Hematopoietic multipotent progenitor cell treated with erythropoietin and hydrocortisone succinate and interleukin-3 and kit ligand, for 4 days (in vitro differentiated cells): ENCODE measurements at places on chromosomes 4 and X.

GRCh38 chr4:185218312-185218711 is 8.9 kb downstream of the SNX25 start:
- no peak for DNase-seq

DNA sequence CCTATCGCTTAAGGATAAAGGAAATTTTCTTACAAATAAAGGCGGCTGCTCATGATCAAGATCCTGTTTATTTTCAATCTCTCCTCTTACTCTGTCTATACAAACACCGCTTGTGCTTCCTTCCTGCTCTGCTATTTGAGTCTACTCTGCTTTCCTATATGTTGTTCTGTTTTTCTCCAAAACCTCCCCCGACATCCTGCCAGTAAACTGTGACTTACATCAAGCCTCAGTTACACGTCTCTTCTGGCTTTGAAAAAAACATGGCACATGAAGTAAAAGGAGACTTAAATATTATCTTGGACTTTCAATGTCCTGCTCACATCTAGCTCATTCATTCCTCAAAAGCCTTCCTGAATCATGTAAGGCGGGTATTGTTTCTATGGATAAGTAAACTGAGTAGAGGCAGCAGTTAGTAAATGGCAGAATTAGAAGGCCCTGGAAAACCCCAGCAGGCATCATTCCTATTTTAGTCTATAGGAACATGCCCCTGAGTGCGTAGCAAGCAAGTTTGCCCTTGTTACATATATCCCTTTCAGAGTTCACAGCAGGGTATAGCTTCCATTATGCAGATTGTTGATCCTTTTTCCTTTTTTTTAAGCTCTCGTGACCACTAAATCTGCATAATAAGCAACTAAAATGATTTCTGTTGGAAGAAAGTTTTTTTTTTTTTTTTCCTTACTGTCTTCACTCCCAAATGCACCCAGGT is 280.1 kb downstream of the RAPGEF2 start:
- no peak for DNase-seq

DNA sequence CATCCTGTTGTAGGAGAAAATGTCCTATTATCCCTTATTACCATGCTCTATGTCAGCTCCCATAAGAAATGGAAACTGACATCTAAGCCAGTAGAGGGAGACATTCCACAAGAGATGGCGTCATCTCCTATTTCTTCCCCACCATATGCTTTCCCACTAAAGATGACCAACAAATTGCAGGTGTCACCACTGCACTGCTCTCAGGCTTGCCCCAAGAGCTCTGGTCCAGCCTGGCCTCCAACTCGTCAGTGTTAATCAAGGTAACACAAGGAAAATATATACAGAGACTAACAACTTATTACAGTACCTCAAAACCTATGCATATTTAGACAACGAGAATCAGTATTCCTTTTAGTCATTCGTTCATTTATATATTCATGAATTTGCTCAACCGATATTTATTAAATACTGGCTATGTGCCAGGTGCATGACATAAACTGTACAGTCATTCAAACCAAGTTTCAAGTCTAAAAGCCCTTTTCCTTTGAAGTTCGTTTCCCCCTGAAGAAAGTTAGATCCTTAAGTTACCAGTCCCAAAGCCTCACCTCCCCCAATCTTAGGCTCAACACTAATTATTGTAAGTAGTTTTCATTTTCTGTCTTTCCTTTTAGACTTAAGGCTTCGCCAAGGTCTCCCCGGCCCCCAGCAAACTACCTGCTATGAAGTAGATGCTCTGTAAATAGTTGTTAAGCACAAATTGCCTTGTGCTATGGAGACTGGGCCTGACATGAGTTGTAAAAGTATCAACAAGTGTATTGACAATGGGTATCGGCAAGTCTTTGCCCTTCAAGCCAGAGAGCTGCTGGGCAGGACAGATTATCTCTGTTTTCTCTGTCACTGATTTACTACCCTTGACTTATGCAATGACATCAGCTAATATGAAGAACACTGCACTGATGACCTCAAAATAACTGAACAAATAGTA is 3.1 kb upstream of the FGB start:
- peak; percentile 76 for DNase-seq

- no peak for DNase-seq
These were observed 1564.8 kb downstream of the RPA4 start for GRCh38 chrX:98448524-98448923.

DNA sequence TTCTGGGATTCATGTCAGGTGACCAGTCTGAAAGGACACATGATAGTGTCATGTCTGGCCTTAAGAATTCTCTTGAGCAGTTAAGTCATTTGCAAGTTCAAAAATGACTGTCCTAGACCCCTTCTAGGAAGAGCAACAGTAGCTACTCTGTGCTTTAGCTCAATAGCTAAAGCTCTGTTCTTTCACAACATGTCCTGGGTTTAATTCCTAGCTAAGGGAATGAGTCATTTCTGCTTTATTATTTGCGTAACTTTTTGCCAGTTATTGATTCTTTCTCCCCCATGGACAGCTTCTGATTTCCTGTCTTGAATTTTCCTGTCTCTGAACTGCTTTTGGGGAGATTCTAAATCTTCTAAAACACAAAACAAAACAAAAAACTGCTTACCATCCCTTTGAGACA is 1055.8 kb upstream of the DIAPH2 start:
- no peak for DNase-seq

- peak; percentile 25 for DNase-seq
These were observed 831.9 kb downstream of the TRIML1 start for GRCh38 chr4:188971125-188971524.

- DNase-seq: no peak
These were observed 935.2 kb downstream of the TRAM1L1 start for GRCh38 chr4:116150152-116150551.

- DNase-seq: no peak
These were observed 192.3 kb upstream of the NR3C2 start for GRCh38 chr4:148634476-148634875.

DNA sequence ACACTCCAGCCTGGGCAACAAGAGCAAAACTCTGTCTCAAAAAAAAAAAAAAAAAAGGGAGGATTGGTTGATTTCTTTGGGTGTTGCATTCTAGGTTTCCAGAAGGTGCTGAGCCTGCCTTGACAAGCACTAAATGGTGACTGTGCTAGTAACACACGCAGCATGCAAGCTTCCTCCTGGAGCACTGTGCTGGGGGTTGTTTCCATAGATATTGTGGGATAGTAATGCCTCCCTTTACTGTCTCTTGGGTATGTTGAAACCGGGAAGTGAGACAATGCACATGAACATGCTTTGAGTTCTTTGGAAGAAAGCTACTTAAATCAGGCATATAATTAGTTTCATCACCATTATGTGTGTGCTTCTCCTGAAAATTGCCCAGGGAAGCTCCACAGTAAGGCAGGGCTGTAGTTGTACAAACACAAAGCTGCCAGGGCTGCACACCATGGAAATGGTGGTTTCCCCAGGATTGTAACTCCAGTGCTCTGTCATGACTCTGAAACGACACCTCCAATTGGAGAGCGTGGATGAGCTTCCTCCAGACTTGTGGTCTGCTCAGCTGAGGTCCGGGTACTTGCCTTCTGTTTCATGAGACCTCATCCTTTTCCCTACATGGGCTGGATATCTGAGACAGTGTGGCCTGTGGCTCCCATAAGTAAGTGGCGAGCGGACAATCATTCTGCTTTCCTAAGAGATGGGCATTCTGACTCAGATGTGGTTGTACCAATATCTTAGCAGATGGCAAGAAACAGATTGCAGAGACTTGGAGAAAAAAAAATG is 31.5 kb upstream of the STOX2 start:
- DNase-seq: no peak

DNA sequence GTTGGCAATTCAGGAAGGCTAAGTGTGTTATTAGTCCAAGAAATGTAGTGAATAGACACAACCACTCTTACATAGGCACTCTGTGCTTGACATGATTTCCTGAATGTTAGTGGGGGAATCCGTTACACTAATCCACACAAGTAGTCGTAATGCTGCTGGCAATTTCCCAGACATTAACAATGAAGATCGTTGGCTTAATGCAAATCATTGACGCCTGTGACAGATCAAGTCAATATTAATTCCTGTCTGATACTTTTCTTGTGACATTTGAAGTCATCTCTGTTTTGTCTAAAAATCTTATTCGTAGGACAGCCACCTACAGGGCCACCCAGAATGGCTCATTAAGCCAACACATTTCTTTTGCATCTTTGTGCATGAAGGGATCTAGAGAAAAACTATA is 939.1 kb upstream of the FTHL17 start:
- no peak for DNase-seq

- DNase-seq: peak; percentile 65
These were observed 78.1 kb upstream of the FSTL5 start for GRCh38 chr4:162241857-162242256.

GRCh38 chrX:69222103-69223090 is 57.1 kb upstream of the PJA1 start:
- DNase-seq: peak; percentile 81

GRCh38 chr4:183627979-183628588 is 30.9 kb downstream of the RWDD4 start:
- no peak for DNase-seq
